ENCODE measurements at places on chromosomes 6 and 20. TPM values are rescaled to one million over a fixed set of nuclear protein-coding genes. Genes with fewer than 3 reads are reported as not detected.

GRCh38 chr6:155001482-155001881, 6.4 kb downstream of the TIAM2 start:
- no peak overlapping the region for H3K4me3 ChIP-seq
- no peaks in the 10 kb centered on the region for H3K27me3 ChIP-seq
- H3K36me3 ChIP-seq: no peaks in the 10 kb centered on the region
- no peak overlapping the region for H3K27ac ChIP-seq

GRCh38 chr6:25173951-25174474, 105.2 kb upstream of the CARMIL1 start:
- H3K27ac ChIP-seq: no peak overlapping the region
- H3K4me3 ChIP-seq: no peak overlapping the region
- H3K27me3 ChIP-seq: no peaks in the 10 kb centered on the region

GRCh38 chr6:161372422-161372793, 98.5 kb upstream of the AGPAT4 start:
- H3K36me3 ChIP-seq: no peaks in the 10 kb centered on the region
- H3K4me1 ChIP-seq: no peaks in the 10 kb centered on the region
- no peak overlapping the region for H3K27ac ChIP-seq
- no peak overlapping the region for H3K4me3 ChIP-seq
- no peaks in the 10 kb centered on the region for H3K27me3 ChIP-seq

- no peak overlapping the region for H3K4me3 ChIP-seq
- DNase-seq: no peak
- no peaks in the 10 kb centered on the region for H3K27me3 ChIP-seq
- H3K4me1 ChIP-seq: no peaks in the 10 kb centered on the region
- H3K27ac ChIP-seq: no peak overlapping the region
Measured at GRCh38 chr6:116557893-116558292, 4.3 kb downstream of the CALHM4 start.

The GPR63 gene
- total RNA-seq: not detected

The RNF39 gene
- not detected for total RNA-seq

- no peak overlapping the region for H3K27ac ChIP-seq
- no peaks in the 10 kb centered on the region for H3K4me1 ChIP-seq
- no peak for DNase-seq
- no peaks in the 10 kb centered on the region for H3K27me3 ChIP-seq
- no peaks in the 10 kb centered on the region for H3K36me3 ChIP-seq
Measured at GRCh38 chr6:104983296-104983695, 26.4 kb downstream of the LIN28B start.

- DNase-seq: no peak
- no peaks in the 10 kb centered on the region for H3K27me3 ChIP-seq
- H3K27ac ChIP-seq: no peak overlapping the region
- no peak overlapping the region for H3K4me3 ChIP-seq
Measured at GRCh38 chr20:9092113-9092512, 23.2 kb downstream of the PLCB4 start.

DNA sequence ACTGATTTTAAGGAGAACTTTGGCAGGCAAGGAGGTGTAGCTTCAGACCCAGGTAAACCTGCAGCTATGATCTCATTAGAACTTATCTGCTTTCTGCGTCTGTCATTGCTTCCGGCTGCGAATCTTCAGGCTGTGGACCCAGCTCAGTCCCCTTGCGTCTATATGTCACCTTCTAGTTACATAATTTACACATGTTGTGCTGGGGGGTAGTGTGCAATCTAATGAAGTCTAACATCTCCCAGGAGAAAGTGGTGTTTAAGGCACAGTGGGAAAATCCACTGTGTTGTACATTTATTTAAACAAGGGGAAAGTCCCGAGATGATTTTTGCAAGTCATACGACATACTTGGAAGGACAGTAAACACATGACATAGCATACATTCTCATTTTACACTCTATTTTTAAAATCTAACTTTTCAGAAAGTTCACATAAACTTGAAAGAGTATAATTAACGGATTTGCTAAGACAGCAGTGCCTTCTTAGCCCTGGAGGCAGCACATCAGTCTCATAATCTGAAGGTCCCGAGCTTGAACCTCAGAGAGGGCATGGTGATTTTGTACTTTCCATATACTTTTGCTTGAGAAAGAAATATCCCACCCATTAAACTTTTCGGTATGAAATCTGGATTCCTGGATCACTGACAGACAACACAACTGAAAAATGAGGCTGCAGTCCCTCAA, 35.2 kb downstream of the GPX6 start:
- no peaks in the 10 kb centered on the region for H3K27me3 ChIP-seq
- H3K27ac ChIP-seq: no peak overlapping the region
- DNase-seq: no peak
- no peaks in the 10 kb centered on the region for H3K36me3 ChIP-seq

DNA sequence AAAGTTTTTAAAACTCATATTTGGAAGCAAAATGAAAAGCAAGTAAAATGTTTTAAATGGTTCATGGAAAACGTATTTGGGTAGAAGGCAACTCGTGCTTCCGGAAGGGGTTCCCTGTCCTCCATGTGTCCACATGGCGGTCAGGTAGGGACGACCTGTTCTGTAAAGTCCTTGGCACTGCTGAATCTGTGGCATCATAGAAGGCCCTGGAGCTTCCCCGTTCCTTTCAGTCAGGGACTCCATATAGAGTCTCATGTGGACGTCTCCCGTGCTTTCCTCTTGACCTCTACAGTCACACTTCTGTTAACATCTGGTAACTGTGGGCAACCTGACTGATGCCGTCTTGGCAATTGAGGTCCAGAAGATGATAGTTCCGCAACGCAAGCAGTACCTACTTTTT, 11.4 kb downstream of the DYNLT1 start:
- H3K27ac ChIP-seq: no peak overlapping the region
- peaks cover 16% of the 10 kb centered on the region for H3K4me1 ChIP-seq
- no peak for DNase-seq
- H3K36me3 ChIP-seq: no peaks in the 10 kb centered on the region
- no peaks in the 10 kb centered on the region for H3K27me3 ChIP-seq
- no peak overlapping the region for H3K4me3 ChIP-seq

GRCh38 chr6:35047265-35048011, 93.7 kb downstream of the TCP11 start:
- no peaks in the 10 kb centered on the region for H3K36me3 ChIP-seq
- H3K4me1 ChIP-seq: peaks cover 20% of the 10 kb centered on the region
- no peaks in the 10 kb centered on the region for H3K27me3 ChIP-seq
- no peak for DNase-seq
- H3K27ac ChIP-seq: peak overlapping the region; percentile 47
- no peak overlapping the region for H3K4me3 ChIP-seq
